ENCODE measurements at places on chromosomes 6 and 20. TPM values are rescaled to one million over a fixed set of nuclear protein-coding genes. Genes with fewer than 3 reads are reported as not detected.
A peak's percentile ranks its signal among the peaks of the same experiment; 100 is the strongest.

DNA sequence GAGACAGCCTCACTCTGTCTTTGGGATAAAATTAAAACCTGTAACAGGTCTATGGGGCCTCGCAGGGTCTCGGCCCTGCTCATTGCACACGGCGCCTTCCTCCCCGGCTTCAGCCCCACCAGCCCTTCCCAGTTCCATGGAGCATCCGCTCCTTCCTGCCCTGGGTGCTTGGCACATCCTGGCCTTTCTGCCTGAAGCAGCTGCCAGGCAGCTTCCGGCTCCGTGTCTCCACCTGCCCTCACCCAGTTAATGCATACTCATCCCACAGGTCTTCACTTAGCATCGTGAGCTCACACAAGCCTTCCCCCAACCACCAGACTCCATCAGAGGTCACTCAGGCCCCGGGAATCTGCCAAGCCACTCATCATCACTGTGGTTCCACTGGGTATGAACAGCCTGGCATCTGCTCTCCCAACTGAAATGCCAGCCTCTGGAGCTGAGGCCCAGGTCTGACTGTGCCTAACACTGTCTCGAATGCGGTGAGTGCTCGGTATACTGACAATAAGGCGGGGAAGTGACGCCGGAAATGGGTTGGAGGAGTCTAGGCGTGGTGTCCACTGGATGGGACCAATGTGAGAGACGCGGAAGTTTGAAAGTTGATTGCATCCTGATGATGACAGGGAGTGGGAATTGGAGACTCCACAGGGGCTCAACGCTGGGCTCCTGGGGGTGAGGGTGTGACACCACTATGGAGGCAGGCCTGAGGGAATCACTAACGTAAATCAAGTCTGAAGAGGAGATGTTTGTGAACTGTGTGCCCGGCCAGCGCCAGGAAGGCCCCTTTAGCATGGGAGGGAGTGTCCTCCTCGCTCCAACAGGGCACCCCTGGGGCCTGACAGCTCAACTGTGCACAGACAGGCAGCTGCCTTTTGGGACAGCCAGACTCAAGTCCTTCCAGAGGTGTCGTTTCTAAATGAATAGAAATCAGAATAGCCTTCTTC lies 245.8 kb downstream of the TTLL2 start:
- ATAC-seq: no peak

- peak; percentile 29 for ATAC-seq
These were observed at the start of gene PRELID3B for GRCh38 chr20:59042151-59042795. PRELID3B (minus strand) TSS chr20:59042786; CDS start chr20:59042730, 56 bp downstream.

The RSPO4 gene
- total RNA-seq: 0.47 TPM

The ELOVL4 gene
- 3.7 TPM for total RNA-seq

The IL17F gene
- not detected for total RNA-seq

All from gastroesophageal sphincter (tissue), 4 donors.